ENCODE measurements at places on chromosomes 4 and X.

DNA sequence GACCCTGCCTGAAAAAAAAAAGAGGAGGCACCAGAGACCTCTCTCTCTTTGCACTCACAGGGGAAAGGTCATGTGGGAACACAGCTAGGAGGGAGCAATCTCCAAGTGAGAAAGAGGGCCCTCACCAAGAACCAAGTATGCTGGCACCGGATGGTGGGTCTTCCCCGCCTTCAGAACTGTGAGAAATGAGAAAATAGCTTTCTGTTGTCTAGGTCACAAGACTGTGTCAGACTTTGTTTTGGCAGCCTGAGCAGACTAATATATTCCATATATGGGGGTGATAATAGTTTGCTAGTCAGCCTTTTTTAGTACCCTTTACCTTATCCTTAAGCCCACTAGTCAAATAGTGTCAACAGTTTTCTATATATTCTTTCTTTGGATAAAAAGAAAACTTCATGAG, 193.0 kb downstream of the TRIML1 start:
- no peak for DNase-seq

DNA sequence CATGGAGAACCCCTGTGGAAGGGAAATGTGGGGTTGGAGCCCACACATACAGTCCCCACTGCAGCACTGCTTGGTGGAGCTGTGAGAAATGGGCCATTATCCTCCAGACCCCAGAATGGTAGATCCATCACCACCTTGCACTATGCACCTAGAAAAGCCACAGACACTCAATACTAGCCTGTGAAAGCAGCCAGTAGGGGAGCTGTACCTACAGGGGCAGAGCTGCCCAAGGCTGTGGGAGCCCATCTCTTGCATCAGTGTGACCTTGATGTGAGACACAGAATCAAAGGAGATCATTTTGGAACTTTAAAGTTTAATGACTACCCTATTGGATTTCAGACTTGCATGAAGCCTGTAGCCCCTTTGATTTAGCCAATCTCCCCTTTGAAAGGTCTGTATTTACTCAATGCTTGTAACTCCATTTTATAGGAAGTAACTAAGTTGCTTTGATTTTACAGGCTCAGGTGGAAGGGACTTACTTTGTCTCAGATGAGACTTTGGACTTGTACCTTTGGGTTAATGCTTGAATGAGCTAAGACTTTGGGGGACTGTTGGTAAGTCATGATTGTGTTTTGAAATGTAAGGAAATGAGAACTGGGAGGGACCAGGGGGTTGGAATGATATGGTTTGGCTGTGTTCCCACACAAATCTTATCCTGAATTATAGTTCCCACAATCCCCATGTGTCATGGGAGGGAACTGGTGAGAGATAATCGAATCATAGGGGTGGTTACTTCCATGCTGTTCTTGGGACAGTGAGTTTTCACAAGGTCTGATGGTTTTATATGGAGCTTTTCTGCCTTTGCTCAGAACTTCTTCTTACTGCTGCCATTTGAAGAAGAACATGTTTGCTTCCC, 352.6 kb downstream of the INPP4B start:
- DNase-seq, result no peak

DNA sequence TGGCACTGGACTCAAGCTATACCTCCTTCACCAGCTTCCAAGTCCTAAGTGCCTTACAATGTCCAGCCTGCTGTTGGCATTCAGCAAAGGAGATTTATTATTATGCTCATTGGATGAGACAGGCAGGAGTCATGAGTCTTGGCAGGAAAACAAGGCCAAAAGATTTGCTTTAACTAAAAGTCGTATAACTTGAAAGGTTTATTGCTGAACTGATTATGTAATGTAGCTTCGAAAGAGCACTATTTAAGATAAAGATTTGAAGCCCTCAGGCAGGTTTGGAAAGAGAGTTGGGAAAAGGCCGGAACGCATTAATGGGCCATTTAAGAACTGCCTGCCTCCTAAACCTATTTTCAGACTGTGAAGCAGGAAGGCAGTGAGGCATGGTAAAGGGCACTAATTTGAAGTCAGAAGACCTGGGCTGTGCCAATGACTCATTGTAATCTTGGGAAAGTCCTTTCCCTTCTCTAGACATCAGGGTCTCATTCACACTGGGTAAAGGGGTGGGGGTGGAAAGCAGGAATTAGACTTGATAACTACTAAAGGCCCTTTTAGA, 280.5 kb upstream of the EDA2R start:
- DNase-seq, result no peak

- peak; percentile 78 for DNase-seq
Observed at GRCh38 chrX:130118441-130119311, 8.4 kb upstream of the ELF4 start.

DNA sequence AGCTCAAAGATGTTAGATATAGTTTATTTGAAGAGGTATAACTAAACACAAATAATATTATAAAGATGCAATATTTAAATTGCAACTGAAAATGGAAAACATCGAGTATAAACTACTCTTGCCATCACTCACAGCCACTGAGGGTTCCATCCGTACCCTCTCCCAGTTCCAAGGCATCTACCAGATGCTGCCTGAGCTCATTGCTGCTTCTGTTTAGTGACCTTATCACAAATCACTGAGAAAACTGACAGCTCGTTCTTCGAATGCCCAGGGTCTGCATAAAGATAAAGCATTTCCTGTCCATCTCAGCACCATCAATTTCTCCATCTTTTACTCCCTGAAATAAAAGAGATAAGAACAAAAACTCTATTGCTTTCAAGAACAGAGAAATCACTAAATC, 391.7 kb upstream of the NWD2 start:
- DNase-seq, result no peak

DNA sequence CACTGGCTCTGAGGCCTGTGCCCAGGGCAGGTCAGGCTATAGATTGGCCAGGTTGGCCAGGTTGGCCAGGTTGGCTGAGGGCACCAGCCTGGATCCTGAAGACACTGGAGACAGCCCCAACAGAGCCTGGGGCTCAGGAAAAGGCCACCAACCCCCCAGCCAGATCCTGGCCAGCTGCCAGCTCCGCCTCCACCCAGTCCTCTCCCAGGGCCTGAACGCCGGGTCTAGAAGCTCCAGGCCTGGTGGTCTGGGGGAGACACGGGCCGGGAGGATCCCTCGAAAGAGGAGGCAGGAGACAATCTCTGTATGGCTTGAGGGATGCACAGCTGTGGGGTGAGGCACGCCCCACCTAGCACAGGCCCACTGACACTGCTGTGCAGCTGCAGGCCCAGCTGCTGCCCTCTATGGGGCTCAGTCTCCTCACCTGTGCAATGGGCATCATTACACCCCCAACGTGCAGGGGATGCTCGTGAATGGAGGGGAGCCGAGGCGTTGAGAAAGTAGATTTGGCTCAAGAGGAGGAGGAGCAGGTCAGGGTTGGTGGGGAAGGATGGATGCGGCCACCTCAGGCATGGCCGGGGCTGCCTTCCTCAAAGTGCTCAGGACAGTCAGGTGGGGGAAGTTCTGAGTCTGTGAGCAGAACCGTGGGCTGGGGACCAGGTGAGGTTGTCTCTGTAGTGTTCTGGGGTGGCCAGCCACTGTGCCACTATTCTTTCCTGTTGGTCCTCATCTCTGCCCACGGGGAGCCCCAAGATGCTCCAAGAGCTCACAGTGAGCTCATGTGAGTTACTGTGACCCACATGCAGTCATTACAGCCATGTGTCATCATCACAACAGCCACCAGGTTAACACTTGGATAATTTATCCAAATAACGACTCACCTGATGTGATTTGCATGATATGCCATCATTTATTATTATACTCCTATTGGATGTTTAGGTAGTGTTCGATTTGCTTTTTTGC, 10.8 kb upstream of the GAGE10 start:
- no peak for DNase-seq

DNA sequence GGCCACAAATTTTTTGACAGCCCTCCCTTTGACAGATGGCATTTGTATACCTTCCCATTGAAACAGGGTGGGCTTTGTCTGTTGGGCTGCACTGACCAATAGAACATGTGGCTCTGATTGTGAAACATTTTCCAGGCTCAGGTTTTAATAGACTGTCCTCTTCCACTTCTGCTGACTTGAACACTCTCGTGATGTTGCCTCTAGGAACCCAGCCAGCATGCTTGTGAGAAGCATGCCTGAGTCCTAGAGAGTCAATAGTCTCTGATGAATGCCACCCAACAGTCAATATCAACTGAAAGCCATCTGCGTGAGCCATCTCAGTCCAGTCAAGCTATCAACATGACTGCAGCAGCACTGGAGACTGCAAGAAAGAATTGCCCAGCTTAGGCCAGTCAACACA, 290.0 kb downstream of the SLC7A11 start:
- no peak for DNase-seq

- DNase-seq, result peak; percentile 21
Observed at GRCh38 chr4:86451560-86452330, 91.9 kb upstream of the MAPK10 start.

DNA sequence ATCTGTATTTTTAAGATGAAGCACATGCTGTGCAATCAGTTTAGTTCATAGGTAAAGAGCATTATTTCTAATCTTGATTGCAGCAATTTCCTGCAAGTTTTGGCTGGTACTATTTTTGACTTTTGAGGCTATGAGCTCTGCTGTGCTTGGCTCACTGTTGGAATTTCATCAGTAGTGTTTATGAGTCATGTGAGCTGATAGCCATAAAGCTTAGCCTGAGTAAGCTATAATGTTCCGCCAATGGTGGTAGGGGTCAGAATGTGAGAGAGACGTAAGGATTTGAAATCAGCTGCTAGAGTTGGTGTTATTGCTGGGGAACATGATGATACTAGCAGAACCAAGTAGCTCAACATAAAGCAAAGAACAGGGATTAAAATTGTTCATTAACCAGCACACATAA, 590.9 kb upstream of the GNPDA2 start:
- no peak for DNase-seq

DNA sequence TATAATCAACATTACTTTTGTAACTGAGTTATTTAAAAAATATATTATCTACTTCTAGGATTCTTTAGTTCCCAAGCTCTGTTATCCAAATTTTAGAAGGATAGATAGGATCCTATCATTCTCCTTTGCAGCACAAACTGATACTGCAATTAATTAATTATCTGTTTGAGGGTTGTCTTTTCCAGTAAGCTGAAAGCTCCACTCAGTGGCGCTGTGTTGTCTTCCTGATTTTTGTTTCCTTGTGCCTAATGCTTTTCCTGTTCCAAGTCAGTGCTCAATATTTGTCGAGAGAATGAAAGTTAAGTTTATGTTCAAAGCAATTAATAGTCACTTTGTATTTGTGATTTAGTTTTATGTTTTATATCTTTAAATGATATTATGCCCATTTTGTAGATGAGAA, 107.4 kb upstream of the ANK2 start:
- peak; percentile 16 for DNase-seq

GRCh38 chr4:41133454-41134018, 80.8 kb downstream of the APBB2 start:
- DNase-seq, result no peak

DNA sequence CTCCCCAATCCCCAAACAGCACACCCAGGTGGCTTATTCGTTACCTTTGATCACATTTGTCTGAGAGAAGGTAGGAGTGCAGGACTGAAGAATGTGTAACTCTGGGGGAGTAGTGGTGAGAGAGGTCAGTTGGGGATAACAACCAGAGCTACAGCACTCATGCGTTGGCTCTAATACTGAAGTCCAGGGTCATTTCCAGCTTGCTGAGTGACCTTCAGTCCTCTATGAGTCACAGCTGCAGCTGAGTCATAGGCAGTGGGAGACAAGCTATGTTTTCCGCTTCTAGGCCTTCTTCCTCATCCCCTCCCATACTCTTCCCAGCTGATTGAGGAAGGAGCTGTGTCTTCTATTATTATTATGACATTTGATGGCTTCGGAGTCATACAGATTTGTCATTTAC, 31.6 kb upstream of the CT47C1 start:
- DNase-seq, result peak; percentile 84

- peak; percentile 70 for DNase-seq
Observed at GRCh38 chr4:84995386-84995785, 28.9 kb upstream of the WDFY3 start.

GRCh38 chr4:84733343-84734033, 150.6 kb downstream of the CDS1 start:
- DNase-seq, result no peak

DNA sequence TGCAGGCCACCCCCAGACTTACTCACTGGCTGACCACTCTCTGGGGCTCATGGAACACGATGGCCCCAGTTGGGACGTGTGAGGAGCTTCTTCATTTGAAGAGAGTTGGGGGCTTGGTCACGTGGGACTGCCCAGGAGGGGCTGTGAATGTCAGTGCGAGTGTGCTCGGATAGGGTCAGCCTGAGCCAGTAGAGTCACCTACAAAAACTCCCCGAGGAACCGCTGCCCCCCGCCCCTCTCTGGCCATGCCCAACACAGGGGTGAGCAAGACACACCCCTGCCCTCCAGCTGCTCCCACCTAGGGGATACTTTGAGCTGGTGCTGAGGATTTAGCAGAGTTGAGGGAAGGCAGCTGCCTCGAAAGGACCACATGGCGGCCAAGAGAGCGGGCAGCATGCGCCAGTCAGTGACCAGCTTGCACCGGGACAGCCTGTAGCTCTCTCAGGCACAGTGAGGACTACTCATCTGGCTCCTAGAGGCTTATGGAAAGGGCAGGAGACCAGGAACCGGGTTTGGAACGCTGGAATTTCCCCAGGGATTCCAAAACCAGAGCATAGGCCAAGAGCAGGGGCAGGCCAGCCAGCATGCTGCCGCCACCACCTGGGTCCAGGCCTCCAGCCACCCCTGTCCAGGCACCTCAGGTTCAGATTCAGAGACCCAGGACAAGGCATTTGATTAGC, 8.4 kb downstream of the PNMA6E start:
- no peak for DNase-seq

- DNase-seq, result peak; percentile 2
Observed at GRCh38 chr4:42151568-42152506, 618 bp downstream of the BEND4 start.

DNA sequence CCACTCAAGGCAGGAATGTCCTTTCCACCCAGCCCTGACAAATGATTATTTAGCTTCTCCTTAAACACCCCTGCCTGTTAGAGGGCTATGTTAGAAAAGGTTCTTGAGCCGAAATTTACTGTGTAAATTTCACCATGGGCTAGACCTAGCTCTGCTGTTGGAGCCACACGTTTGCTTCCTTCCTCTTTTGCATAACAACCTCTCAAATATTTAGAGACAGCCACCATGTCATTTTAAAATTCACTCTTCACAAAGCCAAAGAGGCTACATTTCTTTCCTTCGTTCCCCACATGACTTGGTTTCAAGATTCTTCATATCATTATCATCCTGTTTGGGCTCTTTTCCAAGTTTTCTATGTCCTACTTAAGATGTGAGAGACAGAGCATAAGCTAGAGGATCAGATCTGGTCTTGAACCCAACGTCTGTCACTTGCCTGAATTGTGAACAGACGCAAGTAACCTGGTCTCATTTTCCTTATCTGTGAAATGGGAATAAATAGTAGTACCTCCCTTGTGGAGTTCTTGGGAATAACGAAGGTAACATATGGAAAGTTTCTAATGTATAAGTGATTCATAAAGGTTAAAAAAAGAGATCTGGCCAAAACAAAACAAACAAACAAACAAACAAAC, 6.7 kb downstream of the DOCK11 start:
- DNase-seq, result no peak

- peak; percentile 41 for DNase-seq
Observed at GRCh38 chrX:102067966-102068723, 57.3 kb upstream of the TCEAL2 start.

DNA sequence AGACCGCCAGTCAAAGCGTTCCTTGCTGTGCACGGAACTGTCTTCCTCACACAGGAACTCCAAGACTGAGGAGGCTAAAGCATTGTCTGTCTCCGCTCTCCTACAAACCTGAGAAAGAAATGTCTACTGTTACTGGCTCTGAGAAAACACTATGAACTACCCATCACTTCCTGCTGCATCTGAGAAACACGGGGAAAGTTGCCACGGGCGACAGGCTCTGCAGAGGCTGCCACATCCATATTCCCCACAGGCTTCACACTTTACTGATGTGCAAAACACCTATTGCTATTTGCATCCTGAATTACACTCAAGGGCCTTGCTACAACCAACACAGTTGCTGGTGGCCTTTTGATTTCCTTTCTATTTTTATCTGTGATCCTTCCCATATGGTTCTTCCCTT, 59.0 kb downstream of the AFAP1 start:
- DNase-seq, result no peak
